Activated CD4-positive, alpha-beta T cell treated with anti-CD3 and anti-CD28 coated beads, Interleukin-2, amount 50 U/mL, for 24 hours (primary cell): ENCODE measurements at places on chromosomes 13 and 19.

GRCh38 chr19:31598730-31599238 lies 249.5 kb upstream of the TSHZ3 start:
- no peak for DNase-seq

DNA sequence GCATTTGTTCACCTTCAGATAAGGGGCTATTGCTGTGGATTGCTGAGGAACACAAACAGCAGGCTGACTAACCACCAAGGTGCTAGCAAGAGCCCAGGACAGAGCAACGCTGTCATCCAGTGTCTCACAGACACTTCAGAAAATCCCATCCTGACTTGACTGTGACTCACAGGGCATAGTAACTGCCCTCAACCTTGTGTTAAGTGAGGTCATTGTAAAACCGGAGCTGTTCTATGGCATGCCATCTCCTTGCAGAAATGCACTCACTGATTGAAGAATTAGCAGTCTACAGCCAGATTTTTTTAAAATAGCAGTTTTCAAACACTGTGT lies 51.1 kb downstream of the TNFRSF19 start:
- no peak for DNase-seq

DNA sequence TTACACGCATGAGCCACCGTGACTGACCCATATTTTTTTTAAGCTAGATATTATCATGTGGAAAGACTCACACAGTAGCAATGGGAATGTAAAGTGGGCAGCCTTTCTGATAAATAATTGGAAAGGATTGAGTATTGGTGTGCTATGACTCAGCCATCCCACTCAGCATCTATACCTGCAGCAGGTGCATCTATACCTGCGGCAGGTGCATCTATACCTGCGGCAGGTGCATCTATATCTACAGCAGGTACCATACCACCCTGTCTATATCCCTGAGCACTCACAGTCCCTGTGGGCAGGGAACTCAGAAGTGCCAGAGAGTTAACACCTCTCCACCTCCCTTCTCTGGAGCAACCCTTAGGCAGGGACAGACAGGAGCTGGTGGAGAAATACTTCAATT lies 5.2 kb upstream of the LRRC8E start:
- DNase-seq = no peak

DNA sequence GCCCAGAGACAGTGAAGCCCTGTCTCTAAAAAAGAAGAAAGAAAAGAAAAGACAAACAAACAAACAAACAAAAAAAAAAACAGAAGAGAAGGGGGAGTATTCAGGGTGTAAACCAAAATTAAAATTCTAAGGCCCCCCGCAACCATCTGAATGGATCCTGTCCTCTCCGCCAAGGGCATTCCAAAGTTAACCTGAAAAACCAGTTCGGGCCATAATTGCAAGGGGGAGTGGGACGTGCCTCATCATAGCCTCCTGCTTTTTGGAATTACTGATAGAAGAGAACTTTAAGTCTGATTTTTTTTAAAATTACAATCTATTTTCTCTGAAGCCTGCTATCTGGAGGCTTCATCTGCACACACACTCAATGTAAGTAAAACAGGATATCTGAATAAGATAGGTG lies 5.7 kb upstream of the IFNL2 start:
- no peak for DNase-seq

- DNase-seq = no peak
These were observed 24.1 kb downstream of the DCAF15 start for GRCh38 chr19:13976446-13976845.

DNA sequence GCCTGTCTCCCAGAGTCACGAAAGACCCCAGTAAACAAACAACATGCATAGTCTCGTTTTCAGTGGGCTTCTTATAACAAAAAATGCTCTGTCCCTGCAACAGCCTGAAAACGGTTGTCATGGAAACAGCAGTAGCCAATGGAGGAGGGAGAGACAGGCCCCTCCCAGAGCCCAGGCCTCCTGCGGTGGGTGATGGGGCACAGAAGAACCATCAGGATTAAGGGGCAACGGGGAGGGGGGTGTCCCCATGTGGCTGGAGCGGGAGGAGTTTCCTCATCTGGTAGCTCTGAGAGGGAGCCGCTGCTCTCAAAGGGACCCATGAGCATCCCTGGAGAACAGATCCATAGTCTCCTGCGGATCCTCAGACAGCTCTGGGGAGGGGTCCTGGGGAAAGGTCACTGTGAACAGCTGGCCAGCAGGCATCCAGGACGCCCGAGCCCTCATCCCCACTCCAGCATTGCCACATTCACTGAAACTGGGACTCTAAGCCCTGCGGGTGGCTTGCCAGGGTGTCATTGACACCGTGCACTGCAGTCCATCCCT lies 37.5 kb upstream of the PNMA8B start:
- no peak for DNase-seq

DNA sequence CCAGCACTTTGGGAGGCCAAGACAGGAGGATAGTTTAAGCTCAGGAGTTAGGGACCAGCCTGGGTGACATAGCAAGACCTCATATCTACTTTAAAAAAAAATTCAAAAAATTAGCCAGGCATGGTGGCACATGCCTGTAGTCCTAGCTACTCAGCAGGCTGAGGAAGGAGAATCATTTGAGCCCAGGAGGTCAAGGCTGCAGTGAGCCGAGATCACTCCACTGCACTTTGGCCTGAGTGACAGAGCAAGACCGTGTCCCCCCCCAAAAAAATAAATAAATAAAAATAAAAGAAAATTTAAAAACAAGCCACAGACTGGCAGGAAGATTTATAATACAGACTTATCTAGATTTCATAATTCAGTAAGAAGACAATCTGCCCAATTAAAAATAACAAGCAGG lies 14.8 kb downstream of the PSPC1 start:
- DNase-seq = no peak

- no peak for DNase-seq
These were observed 6.7 kb downstream of the CD209 start for GRCh38 chr19:7740682-7741054.

- no peak for DNase-seq
These were observed 4.2 kb downstream of the FNDC3A start for GRCh38 chr13:48979892-48980291.

DNA sequence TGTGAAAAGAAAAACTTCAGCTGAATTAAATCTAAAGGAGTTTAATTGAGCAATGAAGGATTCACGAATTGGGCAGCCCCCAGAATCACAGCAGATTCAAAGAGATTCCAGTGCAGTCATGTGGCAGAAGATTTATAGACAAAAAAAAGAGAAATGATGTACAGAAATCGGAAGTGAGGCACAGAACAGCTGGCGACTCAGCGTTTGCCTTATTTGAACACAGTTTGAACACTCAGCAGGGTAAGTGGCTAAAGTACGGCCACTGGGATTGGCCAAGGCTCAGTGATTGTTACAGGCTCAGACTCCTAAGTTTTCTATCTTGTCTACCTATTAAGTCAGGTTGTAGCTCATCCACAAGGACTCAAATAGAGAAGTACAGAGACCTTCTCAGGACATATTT lies 11.6 kb upstream of the CFAP97D2 start:
- no peak for DNase-seq

- DNase-seq = no peak
These were observed 22.5 kb upstream of the ALOX5AP start for GRCh38 chr13:30712536-30713532.

- no peak for DNase-seq
These were observed 29.1 kb downstream of the PAK4 start for GRCh38 chr19:39154629-39155100.

DNA sequence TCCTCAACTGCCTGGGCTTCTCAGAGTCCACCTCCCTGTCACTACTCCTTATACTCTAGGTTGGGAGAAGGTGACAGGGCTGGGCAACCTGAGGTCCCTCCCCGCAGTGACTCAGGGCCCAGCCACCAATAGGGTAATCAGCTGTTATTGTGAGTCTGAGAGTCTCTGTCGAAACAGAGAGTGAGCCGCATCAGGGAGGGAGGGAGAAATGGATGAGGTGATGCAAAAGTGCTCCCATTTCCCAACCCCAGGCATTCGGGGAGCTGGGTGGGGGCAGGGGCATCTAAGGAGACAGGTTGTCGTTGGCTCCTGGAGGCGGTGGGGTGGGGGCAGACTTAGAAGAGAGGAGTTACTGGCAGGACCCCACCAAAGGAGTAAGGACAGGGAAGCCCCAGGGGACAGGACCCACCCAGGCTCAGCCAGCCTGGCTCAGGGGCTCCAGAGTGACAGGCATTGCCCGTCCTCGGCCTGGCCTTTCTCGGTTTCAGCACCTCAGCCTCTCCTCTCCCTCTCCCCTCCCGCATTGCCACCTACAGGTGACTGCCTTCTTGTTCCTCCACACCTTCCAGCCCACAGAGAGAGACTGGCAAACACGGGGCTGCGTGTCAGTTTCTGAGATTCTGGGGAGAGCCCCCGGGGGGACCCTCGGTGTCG lies at the start of gene DMKN:
DMKN (minus strand) TSS at position 22 of the 654 bp plus-strand sequence. CDS start 174 bp downstream, outside the sequence.
- DNase-seq = no peak

GRCh38 chr13:59034198-59034597 lies 1129.5 kb downstream of the DIAPH3 start:
- DNase-seq = no peak

- DNase-seq = no peak
These were observed 52.9 kb downstream of the OR10H4 start for GRCh38 chr19:16001481-16002312.

- no peak for DNase-seq
These were observed 2.8 kb downstream of the C5AR1 start for GRCh38 chr19:47312366-47313006.

DNA sequence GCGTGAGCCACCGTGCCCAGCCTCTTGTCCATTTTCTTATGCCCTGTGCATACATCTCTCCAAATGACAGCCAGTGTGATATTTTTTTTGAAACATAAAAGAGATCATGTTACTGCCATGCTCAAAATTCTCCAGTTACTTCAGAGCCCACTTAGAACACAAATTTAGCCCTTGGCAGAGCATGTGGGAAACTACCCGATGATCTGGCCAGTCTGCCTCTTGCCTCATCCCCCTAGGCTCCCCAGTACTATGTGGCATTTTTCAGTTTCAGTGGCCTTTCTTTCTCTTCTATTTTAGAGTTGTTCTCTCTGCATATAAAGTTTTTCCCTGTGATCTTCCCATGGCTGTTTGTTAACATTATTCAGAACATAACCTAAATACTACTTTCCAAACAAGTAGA lies 323.0 kb downstream of the GPC5 start:
- no peak for DNase-seq

DNA sequence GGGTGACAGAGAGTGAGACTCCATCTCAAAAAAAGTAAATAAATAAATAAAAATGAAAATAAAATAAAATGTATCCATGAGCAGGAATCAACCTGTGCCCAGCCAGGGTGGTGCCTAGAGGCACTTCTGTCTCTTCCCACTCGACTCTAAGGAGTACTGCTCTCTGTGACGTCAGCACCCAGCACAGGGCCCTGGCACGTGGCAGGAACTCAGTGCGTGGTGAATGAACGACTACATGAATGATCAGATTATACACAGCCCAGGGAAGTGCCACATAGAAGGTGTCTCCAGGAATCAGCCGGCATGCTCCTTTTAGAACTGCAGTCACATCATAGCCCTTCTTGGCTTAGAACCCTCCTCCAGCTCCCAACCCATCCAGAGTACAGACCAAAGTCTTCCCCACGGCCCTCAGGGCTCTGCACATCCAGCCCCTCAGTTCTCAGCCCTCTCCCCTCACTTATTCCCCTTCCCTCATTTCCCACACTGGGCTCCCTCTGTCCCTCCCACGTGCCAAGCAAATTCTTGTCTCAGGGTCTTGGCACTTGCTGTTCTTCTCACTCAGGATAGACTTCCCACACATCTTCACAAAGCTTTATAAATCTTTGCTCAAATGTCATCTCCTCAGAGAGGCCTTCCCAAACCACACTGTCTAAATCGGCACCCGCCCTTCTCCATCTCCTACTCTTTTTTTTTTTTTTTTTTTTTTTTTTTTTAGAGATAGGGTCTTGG lies 4.2 kb downstream of the CLIP3 start:
- DNase-seq = no peak

GRCh38 chr13:29922281-29922821 lies 71.9 kb upstream of the UBL3 start:
- DNase-seq = no peak

GRCh38 chr13:111241862-111242261 lies 78.6 kb upstream of the TEX29 start:
- DNase-seq = no peak

DNA sequence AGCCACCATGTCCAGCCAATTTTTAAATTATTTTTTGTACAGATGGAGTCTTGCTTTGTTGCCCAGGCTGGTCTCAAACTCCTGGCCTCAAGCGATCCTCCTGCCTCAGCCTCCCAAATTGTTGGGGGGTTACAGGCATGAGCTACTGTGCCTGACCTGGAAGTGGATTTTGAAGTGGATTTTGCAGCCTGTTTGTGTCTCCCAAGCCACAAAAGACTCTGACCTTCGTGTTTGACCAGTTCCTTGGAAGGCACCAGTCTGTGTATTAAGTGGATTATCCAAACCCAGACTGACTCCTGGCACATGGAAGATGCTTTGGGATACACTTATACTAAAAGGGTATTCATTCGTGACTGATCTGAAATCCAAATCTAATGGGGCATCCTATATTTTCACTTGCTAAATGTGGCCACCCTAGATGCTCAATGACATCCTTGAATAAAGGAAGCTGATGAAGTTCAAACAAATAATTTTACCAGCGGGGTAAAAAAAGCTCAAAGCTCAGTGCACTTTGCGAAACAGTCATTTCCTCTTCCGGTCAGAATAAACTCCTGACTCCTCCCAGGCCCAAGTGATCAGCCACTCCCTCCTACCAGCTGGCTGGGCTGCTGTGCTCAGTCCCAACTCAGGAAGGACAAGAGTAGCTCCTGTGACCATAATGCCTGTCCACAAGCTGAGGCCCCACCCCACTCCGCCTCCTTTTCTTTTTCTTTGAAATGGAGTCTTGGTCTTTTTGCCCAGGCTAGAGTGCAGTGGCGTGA lies 32.6 kb upstream of the GATAD2A start:
- no peak for DNase-seq

GRCh38 chr13:52103386-52103785 lies 25.5 kb downstream of the NEK5 start:
- DNase-seq = no peak

GRCh38 chr19:3186891-3187661 lies 1.3 kb downstream of the NCLN start:
- DNase-seq = no peak

GRCh38 chr19:17194608-17195007 lies 20.5 kb upstream of the USE1 start:
- no peak for DNase-seq

GRCh38 chr13:30026093-30026492 lies 175.7 kb upstream of the UBL3 start:
- no peak for DNase-seq
